Anterior cingulate cortex (tissue), 58 donors: ENCODE measurements at places on chromosomes 12 and 14.

DNA sequence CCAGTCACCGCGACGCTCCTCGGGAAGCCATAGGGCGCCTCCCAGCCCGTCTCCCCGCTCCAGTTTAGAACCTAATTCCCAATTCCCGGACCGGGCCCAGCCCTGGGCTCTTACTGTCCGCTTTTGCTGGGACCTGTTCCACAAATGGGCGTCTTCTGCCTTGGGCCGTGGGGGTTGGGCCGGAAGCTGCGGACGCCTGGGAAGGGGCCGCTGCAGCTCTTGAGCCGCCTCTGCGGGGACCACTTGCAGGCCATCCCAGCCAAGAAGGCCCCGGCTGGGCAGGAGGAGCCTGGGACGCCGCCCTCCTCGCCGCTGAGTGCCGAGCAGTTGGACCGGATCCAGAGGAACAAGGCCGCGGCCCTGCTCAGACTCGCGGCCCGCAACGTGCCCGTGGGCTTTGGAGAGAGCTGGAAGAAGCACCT lies 797 bp downstream of the UNG start:
- no peak for DNase-seq

DNA sequence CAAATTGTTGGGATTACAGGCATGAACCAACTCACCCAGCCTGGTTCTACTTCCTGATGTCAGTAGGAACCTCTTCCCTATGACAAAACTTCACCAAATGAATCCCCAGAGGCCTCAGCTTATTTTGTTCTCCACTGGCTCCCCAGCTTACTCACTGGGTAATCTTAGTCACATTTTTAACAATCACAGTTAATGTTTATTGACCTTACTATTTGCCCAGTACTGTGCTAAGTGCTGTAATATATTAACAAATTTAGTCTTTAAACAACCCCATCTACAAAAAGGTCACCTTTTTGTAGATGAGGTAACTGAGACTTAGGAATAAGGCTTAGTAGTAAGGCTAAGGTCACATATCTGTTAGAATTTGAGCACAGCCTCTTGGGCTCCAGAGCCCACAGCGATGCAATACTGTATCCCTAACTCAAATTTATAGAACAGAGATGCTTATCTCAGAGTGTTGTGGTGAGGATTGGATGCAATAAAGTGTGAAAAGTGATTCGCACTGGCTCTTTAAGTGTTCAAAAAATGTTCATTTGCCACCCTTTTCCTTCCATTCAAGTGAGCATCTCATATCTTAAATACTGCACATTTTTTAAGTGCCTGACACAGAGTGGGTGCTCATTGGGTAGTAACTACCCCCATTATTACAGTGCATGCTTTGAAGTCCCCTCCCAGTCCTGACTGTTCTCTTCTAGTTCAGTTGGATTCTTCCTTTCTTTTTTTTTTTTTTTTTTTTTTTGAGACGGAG lies 146.4 kb upstream of the ARHGAP5 start:
- DNase-seq, result no peak

DNA sequence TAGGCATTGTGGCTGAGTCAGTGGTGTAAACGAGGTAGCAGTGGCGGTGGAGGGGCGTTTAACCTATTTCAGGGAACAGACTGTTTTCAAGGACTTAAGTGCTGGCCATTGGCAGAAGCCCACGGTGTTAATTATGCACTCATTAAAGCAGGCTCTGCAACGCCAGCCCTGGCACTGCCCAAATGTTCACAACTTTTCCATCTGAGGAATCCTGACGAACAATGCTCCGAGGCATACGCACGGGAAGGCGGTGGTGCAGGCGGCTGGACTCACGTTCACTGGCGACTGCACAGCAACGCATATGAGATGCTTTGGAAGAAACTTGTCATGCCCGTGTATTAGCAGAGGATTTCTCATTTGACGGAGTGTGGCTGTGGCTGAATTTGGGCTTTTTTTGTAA lies 70.6 kb upstream of the SLC24A4 start:
- peak; percentile 56 for DNase-seq

DNA sequence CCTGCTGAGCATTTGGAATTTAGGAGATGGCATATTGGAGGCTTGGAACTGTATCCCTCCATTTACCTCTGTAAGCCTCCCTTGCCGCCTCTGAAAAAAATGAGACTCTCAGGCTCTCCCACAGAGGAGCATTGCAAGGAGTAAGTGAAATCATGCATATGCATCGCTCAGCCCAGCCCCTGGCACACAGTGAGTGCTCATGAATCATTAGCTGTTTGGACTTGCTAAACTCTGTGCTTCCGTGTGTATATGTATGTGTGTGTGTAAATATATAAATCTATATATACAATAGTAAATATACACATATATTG lies 17.1 kb upstream of the TBX3 start:
- DNase-seq, result no peak

GRCh38 chr14:101915871-101916815 lies 48.2 kb upstream of the DYNC1H1 start:
- no peak for DNase-seq

GRCh38 chr12:56299308-56299852 lies 750 bp downstream of the CS start:
- no peak for DNase-seq

GRCh38 chr12:91627225-91627624 lies 444.6 kb upstream of the DCN start:
- no peak for DNase-seq

DNA sequence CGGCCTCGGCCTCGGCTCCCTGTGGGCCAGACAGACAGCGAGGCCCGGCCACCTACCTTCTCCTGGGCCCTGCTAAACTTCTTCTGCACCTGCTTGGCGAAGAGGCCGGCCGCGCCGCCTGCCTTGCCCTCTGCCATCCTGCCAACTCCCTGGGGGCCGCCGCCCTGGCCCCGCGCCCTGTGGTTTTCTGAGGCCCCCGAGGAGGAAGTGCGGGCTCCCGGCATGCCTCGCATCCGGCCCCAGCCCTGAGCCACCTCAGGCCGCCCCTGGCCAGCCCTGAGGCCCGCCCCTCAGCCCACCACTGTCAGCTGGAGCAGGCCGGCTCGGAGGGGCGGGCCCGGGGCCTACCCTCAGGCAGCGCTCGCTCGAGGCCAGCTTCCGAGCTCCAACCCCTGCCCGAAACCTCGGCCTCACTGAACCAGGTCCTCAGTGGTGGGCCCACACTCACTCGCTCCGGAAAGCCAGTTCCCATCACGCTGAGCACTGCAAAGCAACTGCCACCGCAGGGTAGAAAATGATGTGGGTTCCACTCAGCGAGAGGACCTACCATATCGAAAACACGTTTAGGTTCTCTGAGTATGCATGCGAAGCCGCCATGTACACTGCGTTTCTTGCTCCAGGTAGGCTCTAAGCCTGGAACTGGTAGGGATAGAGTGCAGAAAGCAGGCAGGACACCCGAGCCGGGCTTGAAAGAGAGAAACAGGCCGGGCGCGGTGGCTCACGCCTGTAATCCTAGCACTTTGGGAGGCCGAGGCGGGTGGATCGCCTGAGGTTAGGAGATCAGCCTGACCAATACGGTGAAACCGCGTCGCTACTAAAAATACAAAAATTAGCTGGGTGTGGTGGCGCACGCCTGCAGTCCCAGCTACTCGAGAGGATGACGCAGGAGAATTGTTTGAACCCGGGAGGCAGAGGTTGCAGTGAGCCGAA lies at the start of gene BIN2:
Gene BIN2, minus strand, starts transcription at position 209 of the 930 bp plus-strand sequence. Its CDS starts 72 bp downstream, at position 137.
- DNase-seq, result no peak
